ENCODE measurements at places on chromosomes 3 and 15.

DNA sequence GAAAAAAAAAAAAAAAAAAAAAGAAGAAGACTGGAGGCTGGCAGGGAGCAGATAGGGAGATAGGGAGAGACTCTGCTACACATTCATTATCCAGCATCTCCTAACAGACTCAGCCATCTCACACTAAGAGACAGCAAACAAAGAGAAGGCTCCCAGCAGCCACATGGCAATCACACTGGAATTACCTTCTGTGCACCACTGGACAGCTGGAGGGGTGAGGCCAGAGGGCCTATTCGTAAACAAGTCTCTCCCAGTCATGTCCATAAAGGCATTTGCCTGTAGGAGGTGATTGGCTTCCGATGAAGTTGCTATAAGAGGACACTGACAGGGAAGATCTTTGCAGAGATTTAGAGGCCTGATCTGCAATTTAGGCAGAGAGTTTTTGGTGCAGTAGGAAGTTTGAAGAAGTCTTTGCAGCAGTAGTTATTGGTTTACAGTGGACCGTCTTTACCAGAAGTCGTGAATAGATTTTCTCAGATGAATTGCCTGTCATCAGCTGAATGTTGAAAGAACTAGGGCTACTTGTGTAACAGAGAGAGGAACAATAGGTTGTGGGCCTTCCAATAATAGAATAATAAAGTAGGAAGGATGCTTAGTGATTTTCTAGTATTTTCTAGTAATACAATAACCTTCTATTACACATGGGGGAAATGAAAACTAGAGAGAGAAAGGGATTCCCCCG, 89.7 kb downstream of the TP63 start:
- DNase-seq: no peak

DNA sequence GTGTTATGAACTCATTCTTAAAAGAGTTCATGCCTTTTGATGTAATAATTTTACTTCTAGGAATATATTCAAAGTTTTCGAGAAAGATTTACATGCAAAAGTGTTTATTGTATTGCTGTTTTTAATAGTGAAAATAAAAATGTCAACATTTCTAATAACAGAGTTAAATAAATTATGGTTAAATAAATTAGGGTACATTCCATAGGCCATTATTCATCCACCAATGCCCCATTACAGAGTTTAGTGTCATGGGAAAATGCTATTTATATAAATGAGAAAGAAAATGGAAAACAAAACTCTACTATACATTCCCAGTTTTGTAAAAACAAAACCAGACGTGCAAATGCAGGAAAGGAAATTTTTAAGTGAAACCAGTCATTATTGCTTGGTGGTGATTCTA, 538.1 kb upstream of the TBL1XR1 start:
- no peak for DNase-seq

- no peak for DNase-seq
These were observed 2.7 kb upstream of the NR2E3 start for GRCh38 chr15:71807691-71808091.

- no peak for DNase-seq
These were observed 14.0 kb downstream of the RYK start for GRCh38 chr3:134236505-134237170.

DNA sequence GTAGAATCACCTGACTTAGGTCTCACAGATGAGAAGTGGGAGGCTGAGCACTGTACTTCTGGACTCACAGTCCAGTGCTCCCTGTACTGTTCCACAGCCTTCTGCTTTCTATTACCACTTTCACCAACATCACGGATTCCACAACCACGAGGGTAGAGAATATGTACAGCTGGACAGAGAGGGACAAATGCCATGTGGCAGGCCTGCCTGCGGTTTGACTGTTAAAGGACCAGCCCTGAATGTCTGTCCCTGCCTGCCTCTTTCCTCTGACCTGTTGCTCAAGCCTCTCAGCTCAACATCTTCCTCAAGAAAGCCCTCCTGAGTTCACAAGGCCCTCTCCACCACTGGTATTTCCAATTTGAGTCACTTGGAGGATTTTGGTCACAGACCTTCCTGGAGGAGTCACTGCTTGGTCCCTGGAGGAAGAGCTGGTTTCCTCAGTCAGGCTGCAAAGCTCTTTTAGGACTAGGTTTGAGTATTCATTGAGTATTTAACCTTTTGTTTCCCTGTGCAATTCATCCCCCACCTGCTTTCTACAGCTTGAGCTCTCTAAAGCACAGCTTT, 49.1 kb downstream of the RAB11A start:
- DNase-seq: no peak

DNA sequence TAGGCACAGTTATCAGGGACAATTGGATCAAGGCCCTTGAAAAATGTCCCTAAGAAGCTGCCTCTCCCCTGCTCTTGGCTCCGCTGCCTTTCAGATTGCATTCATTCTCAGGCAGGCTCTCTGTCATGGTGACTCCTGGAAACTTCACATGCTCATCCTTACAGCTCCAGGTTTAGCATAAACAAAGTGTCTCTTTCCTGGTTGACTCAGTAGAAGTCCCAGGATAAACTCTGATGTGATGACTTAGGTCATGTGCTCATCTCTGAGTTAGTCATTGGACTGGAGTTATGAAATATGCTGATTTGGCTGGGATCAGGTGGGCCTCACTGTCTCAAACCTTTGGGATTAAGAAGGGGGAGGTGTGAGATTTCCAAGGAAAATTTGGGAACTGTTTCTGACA, 243.8 kb downstream of the ZNF621 start:
- no peak for DNase-seq

DNA sequence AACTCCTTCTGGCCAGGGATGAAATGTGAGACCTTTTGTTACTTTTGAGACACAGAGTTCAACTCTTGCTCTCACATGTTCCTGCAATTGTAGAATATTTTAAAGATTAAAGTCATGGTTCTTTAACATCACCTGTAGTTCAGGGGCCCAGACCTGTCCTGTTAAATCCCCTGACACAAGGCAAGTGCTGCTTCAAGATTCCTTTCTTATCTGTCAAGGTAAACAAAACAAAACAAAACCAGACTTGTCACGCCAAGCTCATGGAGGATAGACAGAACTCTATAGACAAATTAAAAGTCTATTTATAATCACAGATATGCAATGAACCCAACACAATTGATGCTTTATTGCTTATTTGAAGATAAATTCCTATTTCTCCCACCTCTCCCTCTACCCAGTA, 48.6 kb upstream of the NEDD4 start:
- DNase-seq: no peak

- no peak for DNase-seq
These were observed 189.4 kb downstream of the TBC1D5 start for GRCh38 chr3:17553080-17553479.

DNA sequence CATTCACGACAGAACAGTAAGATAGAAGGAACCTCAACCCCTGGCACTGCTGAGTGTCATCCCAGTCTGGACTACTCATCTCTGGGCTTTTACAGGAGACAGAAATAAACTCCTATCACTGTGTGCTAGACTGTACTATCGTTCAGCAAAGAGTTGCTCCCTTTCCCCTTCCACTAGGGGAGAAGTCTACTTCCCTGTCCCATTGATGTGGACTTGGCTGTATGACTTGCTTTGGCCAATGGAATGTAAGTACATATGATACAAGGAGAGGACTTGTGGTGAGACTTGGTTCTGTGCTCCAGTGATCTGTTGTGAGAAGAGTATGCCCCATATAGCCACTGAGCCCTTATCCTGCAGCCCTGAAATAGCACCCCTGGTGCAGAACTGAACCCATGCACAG, 5.3 kb upstream of the KIF7 start:
- DNase-seq: no peak

GRCh38 chr3:30112411-30112810, 494.0 kb upstream of the TGFBR2 start:
- no peak for DNase-seq

GRCh38 chr3:192875971-192876565, 41.6 kb downstream of the MB21D2 start:
- DNase-seq: no peak

GRCh38 chr15:77633134-77633912, 611 bp upstream of the LINGO1 start:
- peak; percentile 63 for DNase-seq

- DNase-seq: no peak
These were observed 52.9 kb upstream of the RNU6-1 start for GRCh38 chr15:67892559-67893377.

DNA sequence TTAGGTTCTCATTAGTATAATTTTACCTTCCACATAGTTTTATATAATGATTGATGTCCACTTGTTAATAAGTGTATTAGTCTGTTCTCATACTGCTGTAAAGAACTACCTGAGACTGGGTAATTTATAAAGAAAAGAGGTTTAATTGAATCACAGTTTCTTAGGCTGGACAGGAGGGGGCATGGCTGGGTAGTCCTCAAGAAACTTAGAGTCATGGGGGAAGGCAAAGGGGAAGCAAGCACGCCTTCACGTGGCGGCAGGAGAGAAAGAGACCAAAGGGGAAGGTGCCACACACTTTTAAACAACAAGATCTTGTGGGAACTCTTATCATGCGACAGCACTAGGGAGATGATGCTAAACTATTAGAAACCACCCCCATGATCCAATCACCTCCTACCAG, 19.2 kb downstream of the DZIP3 start:
- DNase-seq: no peak

GRCh38 chr3:59818033-59818918, 768.5 kb upstream of the CFAP20DC start:
- DNase-seq: no peak

DNA sequence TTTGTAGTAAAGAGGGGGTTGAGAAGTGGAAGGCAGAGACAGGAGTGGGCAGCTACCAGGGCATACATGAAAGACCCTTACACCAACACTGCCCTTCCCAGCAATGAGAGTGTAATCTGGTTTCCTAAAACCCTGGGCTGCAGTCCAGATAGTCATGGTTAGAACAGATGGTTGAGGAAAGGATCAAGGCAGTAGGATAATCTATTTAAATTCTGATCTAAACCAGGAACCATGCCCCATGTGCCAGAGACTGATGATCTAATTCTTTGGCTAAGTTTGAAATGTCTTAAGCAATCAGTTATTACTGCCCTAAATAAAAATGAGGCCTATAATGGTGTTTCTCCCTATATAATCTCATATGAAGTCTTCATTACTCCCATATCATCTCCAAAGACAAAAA, 59.6 kb downstream of the PRTG start:
- DNase-seq: no peak

DNA sequence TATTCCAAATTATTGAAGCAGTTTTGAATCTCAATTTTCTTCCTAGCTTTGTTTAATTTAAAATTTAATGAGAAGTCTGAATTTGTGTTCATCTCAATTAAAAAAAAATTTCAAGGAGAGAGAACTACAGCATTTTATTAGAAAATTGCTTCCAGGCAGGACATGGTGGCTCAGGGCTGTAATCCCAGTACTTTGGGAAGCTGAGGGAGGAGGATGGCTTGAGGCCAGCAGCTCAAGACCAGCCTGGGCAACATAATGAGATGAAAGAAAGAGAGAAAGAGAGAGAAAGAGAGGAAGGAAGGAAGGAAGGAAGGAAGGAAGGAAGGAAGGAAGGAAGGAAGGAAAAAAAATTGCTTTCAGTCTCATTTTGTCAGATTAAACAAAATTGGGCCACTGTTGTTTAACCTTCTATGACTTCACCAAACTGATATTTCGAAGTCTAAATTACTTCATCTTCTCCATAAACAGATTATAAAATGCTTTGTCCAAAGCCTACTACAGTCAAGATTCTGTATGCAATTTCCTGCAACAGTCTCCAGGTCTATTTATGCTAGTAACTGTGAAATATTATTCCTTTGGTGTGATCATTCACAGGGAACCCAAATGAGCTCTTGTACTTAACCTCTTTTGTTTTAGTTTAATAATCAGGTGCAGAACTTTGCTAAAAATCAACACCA, 6.6 kb upstream of the ABHD6 start:
- DNase-seq: no peak
